ENCODE measurements at places on chromosomes 5 and 9. TPM values are rescaled to one million over a fixed set of nuclear protein-coding genes. Genes with fewer than 3 reads are reported as not detected.

DNA sequence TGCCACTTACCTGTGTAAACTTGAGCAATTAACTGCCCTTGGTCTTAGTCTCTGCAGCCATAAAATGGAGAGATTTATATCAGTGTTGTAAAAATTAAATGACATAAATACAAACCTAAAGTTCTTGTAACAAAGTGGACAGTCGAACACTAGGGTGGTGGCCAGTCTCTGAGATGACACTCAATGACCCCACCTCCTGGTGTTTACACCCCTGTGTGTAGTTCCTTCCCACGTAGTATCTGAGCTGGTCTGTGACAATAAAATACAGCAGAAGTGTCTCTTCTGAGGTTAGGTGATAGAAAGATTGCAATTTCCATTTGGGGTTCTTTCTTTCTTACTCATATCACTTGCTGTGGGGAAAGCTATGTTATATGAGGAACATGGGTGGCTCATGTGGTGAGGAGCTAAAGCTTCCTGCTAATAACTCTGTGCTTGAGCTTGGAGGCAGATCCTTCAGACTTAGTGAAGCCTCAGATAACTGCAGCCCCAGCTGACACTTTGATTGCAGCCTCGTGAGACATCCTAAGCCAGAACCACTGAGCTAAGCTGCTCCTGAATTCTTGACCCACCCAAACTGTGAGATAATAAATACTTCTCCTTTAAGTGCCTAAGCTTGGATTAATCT lies 173.4 kb upstream of the CHD1 start:
- DNase-seq = no peak

DNA sequence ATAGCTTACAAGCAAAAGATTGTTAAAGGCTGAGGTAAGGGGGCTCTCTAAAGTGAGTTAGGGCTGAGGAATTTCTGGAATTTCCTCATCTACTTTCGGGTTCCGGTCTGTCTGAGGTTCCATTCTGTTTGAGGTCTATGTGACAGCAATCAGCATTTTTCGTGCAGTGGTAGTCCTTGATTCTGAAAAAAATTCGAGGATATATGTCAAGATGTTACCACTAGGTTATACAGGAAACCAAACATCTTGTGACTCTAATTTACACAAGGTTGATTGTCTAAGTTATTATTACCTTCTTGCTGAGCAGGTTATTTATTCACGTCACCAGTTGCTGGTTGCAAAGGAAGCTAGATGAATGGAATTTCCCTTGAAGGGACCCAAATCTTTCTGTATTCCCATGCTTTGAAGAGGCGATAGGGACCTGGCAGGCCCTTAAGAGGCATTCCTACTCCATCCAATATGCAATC lies 35.2 kb downstream of the RLN2 start:
- no peak for DNase-seq

DNA sequence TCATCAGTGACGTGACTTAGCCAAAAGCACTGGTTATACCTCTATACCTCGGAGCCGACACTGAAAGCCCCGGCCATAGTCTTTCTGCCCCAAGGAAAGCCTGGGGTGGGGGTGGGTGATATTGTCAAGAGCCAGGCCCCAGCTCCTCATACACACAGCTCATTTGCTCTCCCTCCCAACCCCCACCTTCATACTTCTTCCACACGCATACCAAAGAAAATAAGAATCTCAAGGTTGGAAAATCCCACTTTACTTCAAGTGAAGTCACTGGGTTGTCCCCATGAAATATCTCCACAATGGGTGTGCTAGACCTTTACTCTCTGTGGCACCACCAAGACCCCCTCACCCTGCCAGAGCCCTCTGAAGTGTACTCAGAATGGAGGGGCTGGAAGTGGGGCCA lies 27.1 kb upstream of the MGAT1 start:
- DNase-seq = no peak

DNA sequence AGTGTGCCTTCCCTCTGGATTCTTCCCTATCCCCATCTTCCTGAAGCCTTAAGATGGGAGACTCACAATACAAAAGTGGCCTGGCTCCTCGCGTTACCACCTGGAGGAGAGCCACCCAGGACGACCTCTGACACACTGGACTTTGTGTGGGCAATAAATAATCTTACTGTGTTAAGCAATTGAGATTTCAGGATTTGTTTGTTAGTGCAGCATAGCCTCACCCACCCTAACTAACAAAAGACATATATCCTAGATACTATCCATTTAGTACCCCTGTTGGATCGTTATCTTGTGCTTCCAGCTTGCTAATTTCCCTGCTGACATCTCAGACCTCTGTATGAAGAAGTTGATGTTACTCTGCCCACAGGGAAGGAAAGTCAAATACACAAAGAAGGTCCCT lies 7.9 kb downstream of the GABBR2 start:
- DNase-seq = no peak

DNA sequence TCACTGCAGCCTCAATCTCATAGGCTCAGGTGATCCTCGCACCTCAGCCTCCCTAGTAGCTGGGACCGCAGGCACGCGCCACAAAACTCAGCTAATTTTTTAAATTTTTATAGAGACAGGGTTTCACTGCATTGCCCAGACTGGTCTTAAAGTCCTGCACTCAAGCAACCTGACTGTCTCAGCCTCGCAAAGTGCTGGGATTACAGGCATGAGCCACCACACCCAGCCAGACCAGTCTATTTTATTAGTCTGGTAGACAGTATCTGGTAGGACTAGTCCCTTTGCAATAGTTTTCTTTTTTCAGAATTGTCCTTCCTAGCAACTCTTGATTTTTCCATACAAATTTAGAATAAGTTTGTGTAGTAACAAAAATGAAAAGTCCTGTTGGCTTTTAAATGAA lies 14.1 kb upstream of the GPR150 start:
- no peak for DNase-seq

DNA sequence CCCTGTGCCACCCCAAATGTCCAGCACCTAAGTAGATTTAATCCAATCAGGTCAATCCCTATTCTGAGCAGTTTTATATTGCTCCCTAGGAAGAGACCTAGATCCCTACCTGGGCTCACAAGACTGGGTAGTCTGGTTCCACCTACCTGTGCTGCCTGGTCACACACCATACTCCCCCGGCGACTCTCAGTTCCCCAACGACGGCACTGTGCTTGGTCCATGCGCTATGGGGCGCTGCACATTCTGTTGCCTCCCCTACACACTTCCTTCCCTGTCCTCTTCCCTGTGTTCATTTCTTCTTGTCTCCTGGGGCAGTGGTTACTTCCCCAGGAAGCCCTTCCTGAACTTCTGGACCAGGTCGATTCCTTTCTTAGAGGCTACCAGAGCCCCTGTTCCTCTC lies 109.9 kb upstream of the IL12B start:
- DNase-seq = no peak

GRCh38 chr5:14156650-14157492 lies 13.7 kb downstream of the TRIO start:
- DNase-seq = peak; percentile 41

DNA sequence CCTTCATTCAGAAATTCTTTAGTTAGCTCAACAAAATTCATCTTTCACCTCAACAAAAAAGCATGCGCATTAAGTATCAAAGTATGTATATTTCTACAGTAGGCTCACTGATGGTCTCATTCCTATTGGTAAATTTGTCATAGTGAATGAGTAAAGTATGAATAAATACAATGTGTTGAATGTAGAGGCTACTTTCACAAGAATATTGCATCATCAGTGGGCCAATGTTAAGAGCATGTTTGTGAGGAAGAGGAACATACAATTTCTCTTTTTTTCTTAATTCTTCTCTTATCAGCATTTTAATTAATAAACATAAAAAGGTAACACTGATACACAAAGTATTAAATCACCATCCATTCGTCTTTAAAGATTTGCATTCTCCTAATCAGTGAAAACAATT lies 505.1 kb downstream of the CETN3 start:
- no peak for DNase-seq

DNA sequence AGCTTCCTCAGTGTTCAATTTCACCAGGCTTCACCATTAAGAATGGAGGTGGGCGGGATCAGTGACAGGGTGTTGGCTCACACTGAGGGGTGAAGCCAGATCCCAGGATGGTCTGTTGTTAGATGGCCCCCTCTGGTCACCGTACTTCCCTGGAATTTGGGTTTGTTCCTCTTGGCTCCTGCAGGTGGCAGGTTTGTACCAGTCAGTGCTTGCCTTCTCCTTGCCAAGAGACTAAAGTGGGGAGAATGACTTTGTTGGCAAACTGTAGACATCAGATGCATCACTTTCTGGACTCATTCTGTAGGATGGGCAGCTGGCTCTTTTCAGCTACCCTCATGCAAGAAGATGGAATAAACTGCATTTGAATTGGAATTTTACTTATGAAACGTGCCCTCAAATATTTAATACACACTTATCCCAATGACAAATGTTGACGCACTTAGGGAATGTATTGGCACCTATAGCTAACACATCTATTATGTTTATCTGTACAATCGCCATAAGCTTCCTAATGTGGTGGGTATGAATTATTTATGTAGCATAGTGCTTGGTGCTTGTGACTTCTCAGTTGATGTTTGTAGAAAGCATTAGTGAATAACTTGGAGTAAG lies 31.4 kb upstream of the ANKRD55 start:
- no peak for DNase-seq

Gene GALNT12
- polyA plus RNA-seq = 2.6 TPM

Gene SPAAR
- 2.3 TPM for polyA plus RNA-seq

Gene ANGPTL2
- polyA plus RNA-seq = 49.4 TPM

Gene ERMP1
- 7.7 TPM for polyA plus RNA-seq

Gene MELK
- 8.5 TPM for polyA plus RNA-seq

Gene FNIP1
- 12.7 TPM for polyA plus RNA-seq

Gene SH3TC2
- 1.8 TPM for polyA plus RNA-seq

All from hindlimb muscle (tissue), 1 donor.